ENCODE measurements at places on chromosomes 4 and X.

GRCh38 chrX:16882169-16882568 lies 12.0 kb upstream of the RBBP7 start:
- no peak for DNase-seq

DNA sequence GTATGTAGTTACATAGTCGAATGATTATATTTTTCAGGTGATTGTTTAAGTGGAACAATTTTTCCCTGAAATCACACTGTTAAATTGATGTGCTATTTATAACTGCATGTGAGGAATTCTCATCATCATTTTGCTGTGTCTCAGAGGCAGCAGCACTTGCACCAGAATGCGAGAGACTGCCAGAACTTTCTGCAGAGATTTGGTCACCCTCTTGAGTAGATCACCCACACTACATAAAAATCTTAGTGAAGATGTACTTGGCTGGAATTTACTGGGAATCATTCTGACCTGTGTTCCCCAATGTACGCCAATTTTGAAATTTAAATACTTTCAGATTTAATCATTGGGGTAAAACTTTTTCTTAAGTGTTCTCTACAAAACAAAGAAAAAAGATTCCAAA lies 5.4 kb downstream of the UGT2B4 start:
- DNase-seq: no peak

DNA sequence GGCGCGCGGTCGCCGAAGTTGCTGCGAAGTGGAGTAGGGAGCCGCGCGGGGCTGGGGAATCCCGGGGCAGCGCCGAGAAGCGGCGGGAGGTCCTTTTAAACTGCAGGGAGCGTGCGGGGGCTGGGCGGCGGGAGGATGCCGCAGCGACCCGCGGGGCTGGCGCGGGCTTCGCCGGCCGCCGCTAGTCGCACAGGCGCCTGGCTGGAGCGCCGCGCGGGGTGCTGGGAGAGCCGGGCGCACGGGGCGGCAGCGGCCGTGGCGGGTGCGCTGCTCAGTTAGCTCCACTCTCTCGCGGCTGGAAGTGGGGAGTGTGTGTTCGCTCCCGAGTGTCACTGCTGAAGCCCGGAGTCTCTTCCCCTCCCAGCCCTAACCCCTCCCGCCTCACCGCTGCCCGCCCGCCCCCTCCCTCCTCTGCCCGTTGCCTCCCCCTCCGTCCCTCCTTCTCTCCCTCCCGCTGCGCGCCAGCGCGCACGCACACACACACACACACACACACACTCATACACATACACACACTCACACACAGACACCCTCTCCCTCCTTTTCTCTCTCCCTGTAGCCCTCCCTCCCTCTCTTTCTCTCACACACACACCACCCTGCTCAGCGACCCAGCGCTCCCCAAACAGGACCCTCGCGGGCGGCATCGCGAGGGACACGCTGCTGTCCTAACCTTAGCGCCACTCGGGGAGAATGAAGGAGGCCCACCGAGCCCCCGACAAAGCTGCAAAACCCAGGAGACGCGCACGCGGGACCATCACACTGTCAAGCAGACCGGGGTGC lies at the start of gene NDNF:
Gene NDNF (minus strand): TSS at position 312 of the 780 bp plus-strand sequence. CDS start 26,698 bp downstream, outside the sequence.
- no peak for DNase-seq

GRCh38 chr4:108360754-108361445 lies 192.2 kb upstream of the LEF1 start:
- DNase-seq: no peak

DNA sequence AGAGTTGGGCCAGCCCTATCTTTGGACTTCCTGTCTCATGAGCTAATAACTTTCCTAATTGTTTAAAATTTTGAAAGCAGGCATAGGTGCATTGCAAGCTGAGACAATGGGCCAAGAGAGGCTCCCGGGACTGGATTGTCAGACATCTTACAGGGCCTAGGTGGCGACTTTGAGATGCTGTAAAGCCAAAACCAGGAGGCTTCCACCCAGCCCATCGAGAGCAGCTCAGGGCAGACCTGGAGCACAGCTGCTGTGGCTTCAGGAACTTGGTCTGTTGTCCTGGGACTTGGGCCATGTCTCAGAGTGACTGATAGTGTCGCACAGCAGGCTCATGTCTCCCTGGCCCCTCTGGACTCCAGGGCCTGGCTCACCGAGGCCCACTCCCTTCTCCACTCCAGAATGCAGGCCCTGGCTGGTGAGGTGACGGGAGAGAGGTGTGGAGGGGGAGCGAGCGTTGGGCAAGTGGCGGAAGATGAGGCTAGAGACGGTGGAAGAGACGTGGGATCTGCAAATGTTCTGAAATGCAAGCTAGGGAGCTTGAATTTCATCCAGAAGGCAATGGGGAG lies 24.1 kb upstream of the MTM1 start:
- DNase-seq: no peak

GRCh38 chrX:48908600-48908999 lies 2.8 kb downstream of the SLC35A2 start:
- no peak for DNase-seq

GRCh38 chr4:3499710-3500109 lies 32.5 kb downstream of the LRPAP1 start:
- no peak for DNase-seq

- no peak for DNase-seq
Observed at GRCh38 chr4:113618205-113618604, 143.3 kb downstream of the CAMK2D start.

DNA sequence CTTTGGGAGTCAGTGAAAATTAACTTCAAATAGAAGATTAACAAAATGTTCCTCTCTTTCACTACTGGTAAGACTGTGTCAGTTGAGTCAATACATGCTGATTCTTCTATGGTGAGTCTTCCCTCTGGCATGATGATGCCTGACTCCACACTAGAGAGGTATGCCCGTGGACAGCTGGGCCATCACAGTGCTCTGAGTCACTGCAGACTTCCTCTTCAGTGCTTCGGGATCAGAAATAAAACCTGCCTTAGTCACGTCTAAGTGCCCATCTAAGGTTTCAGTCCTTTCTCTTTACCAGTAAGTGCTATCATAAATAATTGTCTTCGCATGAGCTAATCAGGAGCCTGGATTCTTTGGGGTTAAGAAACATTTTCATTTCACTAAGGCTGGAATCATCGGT lies 1.6 kb upstream of the ASB5 start:
- no peak for DNase-seq

DNA sequence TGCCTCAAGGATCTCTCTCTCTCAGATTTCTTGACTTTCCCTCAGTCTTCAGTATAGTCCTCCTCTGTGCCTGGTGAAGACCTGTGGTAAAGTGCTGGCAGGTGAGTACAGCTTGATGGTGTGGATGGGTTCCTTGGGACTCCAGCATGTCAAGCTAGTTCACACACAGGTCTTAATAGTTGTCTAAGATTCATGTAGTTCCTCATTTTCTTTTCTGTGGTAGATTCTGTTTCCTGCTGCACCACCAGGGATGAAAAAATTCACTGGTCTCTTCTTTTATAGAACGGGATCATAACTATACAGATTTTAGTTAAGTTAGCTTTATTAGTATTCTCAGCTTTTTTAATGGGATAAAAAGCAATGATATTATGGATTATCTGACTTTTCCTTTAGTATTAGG lies 32.5 kb upstream of the PAQR3 start:
- no peak for DNase-seq

GRCh38 chrX:118348186-118348810 lies 2.4 kb downstream of the WDR44 start:
- DNase-seq: no peak

- no peak for DNase-seq
Observed at GRCh38 chr4:34108391-34108790, 2135.9 kb downstream of the ARAP2 start.

DNA sequence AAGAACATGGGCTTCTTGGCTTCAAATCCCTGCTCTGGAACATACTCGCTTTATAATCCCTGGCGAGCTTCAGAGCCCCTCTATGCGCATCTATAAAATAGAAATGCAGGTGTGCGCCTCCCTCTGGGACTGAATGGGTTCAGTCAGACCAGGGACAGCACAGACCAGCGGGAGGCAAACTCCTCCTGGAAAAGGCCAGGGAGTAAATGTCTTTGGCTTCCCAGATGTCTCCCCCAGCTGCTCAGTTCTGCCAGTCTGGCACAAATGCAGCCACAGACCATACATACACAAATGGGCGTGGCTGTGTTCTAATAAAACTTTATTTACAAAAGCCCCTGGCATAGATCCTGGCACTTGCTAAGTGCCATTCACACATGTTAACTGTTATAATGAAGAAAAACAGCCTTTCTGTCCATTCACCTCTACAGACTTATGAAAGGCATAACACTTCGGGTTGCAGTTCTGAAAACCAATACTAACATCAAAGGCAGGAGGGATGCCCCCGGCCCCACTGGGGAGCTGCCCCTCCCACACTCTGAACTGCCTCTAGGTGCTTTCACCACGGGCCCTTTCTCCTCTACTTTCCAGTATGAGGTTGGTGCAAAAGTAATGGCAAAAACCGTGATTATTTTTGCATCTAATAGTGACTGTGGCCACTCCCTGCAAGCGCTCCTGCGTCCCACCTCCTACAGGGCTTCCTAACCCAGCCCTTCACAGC lies 4.6 kb downstream of the JAKMIP1 start:
- DNase-seq: no peak

- DNase-seq: no peak
Observed at GRCh38 chrX:129239371-129239770, 283.9 kb downstream of the SMARCA1 start.

DNA sequence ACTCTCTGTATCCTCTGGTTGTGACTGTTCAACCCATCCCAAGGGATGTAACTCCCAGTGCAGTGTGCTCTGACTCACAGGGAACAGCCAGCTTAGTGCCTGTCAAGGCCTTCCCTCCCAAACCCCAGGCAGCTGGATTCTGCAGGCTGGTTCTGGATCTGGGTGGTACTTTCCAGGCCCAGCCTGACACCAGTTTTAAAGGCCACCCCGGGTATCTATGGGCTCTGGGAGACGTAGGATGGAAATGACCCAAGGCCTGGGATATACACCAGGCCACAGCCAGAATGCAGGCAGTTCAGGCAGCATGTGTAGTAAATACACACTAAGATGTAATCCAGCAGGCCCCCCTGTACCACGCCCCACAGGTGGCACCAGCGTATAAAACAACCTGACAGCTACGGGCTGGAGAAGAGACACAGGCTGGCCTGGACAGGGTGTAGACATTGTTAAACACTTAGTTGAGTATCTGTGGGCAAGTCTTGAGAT lies 64.2 kb downstream of the SPINK2 start:
- no peak for DNase-seq

DNA sequence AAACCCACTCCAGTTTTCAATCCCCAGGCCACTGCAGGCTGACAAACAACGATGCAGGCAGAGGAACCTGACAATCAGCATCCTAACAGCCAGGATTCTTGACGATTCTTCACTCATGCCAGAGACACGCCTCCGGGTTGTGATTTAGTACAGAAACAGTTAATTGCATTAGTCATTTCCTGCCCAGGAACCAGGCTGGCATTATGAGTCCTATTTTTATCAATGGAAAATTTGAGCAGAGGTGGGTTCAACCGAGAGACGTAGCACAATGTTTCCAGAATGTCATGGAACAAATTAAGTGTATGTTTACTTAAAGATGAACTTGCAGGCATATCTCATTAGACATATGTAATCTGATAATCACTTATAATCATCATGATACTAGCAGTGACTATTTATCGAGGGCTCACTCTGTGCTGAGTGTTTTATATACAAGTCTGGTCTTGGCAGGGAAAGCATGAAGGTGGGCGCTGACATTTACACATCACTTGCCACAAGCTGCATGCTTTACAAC lies 159.7 kb downstream of the NSUN7 start:
- no peak for DNase-seq

GRCh38 chr4:72323227-72323626 lies 245.8 kb downstream of the ADAMTS3 start:
- DNase-seq: no peak

DNA sequence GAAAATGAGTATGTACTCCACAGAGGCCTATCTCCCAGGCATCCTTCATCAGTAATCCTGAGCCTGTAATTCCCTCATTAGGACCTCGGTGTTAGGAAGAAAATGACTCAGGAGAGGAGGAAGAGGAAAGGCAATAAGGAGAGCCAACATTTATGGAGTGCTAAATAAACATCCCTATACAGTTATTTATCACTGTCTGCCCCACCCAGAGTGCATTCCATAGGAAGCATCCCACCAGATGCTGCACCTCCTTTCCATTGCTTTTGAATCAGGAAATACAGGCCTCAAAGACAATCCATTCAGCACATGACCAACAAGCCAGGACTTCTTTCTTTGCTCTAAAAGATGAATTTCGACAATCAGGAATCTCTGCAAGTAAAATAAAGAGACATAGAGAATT lies 47.6 kb downstream of the USP38 start:
- DNase-seq: no peak

DNA sequence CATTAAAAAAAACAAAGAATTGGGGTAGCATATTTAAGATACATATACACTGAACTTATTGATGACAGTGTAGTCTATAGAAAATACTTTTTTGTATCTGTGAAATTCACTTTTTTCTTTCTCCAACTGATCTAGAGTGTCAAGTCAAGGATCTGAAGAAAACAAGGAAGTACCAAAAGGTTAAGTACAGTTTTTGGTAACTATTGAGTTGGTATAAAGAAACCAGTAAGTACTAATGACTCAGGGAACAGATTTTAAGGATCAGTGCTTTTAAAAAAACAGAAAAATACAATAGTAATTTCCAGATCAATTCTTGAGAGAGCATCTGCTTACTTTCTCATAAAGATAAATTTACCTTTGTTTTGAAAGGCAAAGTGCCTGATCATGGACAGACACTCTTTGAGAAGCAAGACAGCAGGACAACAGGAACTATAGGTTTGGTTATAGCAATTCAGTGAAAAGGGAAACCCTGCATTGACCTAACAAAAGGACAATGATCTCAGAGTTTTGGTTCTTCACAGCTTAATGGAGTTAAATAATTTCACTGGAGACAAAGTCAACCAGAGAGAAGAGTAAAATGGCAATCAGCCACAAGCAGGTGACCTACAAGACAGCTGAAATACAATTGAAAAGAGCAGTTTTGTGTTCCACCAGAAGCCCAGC lies 23.4 kb downstream of the TRMT10A start:
- DNase-seq: no peak

DNA sequence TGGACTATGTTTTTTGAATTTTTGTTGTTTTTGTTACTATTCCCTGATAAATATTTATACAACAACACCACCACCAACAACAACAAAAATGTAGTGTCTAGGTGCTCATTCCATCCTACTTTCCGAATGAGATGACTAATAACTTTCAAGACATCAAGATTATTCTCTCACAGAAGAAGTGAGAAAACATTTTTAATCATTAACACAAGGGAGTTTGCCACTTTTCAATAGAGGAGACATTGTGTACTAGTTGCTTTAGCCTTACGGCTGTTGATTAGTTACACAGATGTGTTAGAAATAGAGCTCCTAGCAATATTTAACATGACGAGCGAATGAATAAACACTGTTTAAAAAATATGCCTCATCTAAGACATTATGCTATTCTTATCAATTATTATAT lies 898.8 kb downstream of the C4orf33 start:
- DNase-seq: no peak

GRCh38 chrX:39730662-39731329 lies 367.0 kb downstream of the BCOR start:
- peak; percentile 16 for DNase-seq

- DNase-seq: no peak
Observed at GRCh38 chrX:11739776-11740175, 18.3 kb upstream of the MSL3 start.

GRCh38 chr4:182155806-182156205 lies 87.4 kb upstream of the TENM3 start:
- no peak for DNase-seq

All from stimulated activated CD8-positive, alpha-beta memory T cell treated with anti-CD3 and anti-CD28 coated beads, Interleukin-7, amount 100 ng/mL, for 24 hours (primary cell).